Vagina (tissue), 2 donors: ENCODE measurements at places on chromosomes 1 and 21.

GRCh38 chr1:6427441-6428390, 3.1 kb downstream of the ESPN start:
- no peak overlapping the region for H3K27ac ChIP-seq
- peaks cover 33% of the 10 kb centered on the region for H3K4me1 ChIP-seq
- no peak for DNase-seq
- no peak overlapping the region for H3K4me3 ChIP-seq
- H3K27me3 ChIP-seq, result peaks cover 12% of the 10 kb centered on the region

DNA sequence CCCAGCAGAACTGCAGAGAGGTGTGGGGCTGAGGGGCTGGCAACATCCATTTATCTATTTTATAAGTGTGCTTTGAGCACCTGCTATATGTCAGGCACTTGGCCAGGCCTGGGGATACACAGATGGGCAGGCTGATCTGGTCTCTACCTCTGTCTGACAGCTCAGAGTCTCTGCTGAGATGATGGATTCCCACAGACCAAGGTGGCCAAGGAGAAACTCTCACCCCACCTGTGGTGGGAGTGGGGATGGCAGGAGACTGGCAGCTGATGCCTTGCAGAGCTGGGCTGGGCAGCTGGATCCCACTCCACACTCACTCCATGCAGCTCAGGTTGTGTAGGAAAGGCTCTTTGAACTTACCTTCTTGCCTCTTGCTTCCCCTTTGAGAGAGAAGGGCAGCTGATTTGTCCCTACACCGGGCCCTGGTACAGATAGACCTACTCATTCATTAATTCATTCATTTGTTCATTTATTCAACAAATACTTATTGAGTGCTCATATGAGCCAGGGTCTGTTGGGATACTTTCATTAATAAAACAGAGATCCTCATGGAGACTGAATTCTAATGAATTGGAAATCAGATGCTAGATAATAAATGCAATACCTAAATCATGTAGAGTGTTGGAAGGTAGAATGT, 9.0 kb downstream of the ADORA1 start:
- no peak overlapping the region for H3K27ac ChIP-seq
- no peak for DNase-seq
- H3K4me1 ChIP-seq, result no peaks in the 10 kb centered on the region
- no peaks in the 10 kb centered on the region for H3K36me3 ChIP-seq
- no peaks in the 10 kb centered on the region for H3K27me3 ChIP-seq

- H3K36me3 ChIP-seq, result no peaks in the 10 kb centered on the region
- H3K27ac ChIP-seq, result no peak overlapping the region
- no peak overlapping the region for H3K4me3 ChIP-seq
- DNase-seq, result no peak
Measured at GRCh38 chr1:245598524-245599305, 443.9 kb downstream of the KIF26B start.

DNA sequence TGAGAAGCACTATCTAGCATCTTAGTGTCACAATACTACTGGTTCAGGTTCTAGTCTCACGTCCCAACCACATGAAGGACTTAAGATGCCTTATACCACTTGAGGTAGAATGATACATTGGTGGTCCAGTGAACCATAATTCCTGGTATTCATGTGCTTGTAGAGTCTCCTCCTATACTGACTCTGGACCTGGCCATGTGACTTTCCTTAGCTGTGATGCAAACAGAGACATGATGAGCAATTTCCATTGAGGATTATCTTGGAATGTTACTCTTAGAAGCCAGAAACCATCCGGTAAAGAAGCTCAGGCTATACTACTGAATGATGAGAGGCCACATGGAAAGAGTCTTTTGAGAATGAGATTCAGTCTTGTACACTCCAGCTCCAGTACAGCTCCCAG, 105.7 kb downstream of the NME7 start:
- no peak for DNase-seq
- no peak overlapping the region for H3K27ac ChIP-seq
- H3K4me3 ChIP-seq, result no peak overlapping the region

DNA sequence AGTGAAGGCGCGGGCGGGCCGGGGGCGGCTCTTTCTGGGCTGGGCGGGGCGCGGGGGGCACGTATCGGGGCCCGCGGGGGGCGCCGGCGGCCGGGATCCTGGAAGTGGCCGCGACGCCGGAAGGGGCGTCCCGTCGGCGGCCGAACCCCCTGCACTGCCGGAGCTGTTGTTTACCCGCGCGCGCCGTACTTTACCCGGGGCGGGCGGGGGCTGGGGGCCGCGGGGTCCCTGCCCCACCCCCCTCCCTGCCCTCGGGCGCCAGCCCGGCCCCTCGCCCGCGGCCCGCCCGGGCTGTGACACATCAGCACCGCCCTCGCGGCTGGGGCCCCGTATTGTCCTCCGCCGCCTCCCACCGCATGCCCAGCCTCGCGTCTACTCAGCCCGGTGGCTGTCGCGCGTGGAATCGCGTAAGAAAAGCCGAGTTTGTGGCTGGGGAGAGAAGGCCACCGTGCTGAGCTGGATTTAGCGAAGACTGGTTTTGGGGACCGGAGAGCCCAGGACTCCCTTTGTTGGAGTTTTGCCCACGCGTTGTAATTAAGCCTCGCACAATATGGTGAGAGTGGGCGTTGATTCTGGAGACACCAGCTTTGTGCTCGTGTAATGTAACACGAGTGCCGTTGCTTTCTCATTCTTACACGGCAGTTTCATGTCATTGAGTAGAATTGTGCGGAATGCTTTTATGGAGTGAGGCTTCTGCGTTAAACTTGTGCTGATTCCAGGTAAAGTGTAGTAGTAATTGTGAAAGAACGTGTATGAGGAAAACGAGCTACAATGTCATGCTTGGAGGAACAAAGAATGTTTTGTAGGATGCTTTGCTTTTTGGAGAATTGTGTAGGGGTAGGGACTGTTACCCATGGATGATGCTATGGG, 559 bp downstream of the BACH1 start:
- DNase-seq, result no peak
- peaks cover 52% of the 10 kb centered on the region for H3K4me1 ChIP-seq
- H3K4me3 ChIP-seq, result peak overlapping the region; percentile 96
- peak overlapping the region; percentile 94 for H3K27ac ChIP-seq
